ENCODE measurements at places on chromosomes 16 and 17.

- DNase-seq = no peak
Measured at GRCh38 chr16:49986351-49987124, 38.5 kb upstream of the CNEP1R1 start.

DNA sequence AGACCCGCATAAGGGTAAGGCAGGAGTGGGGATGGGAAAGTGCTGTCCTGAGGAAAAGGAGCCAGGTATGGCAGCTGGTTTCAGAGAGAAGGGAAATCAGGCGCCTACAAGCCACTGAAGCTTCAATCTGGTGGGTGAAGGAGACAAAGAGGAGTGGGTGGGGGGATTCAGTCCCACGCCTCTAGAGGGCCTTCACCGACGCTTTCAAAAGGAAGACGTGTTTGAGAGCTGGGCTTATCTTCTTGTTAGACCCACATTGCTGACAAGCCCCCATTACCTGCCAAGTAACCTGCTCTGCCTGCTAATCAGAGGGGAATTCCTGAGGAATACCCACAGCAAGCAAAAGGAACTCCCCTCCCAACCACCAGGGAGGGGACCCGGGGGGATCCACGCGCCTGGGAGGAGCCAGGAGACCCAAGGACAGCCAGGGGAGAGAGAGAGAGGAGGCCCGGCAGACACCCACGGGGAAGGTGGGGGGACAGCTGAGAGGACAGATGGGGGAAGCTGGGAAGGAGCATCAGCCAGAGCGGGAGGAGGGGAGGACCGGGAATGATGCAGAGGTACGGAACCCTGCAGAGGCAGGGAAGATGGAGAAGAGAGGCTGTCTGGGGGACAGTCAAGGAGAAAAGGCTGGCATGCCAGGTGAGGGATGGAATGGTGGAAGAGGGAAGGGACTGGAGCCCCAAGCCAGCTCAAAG lies 1.0 kb downstream of the MTMR4 start:
- DNase-seq = no peak

- DNase-seq = no peak
Measured at GRCh38 chr17:82388922-82389283, 17.3 kb downstream of the UTS2R start.

DNA sequence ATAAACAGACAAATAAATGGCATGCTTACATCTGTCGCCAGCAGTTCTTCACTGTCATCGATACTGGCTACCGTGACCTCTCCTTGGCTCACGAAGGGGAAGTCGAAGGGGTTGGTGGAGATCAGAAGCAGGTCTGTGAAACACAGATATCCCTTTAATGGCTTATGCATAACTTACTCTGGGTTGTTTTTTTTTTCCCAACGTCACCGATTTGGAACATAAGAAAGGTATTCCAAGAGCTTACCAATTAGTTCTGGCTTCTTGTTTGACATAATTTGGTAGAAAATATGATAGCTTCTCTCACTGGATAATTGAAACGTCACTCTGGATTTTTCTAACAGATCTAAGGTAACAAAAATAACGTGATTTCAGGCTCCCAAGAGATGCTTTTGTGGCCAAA lies 18.2 kb downstream of the MYH13 start:
- no peak for DNase-seq

- no peak for DNase-seq
Measured at GRCh38 chr17:83080579-83080857, 1.1 kb downstream of the METRNL start.

- DNase-seq = no peak
Measured at GRCh38 chr16:83579436-83579835, 228.3 kb upstream of the HSBP1 start.

DNA sequence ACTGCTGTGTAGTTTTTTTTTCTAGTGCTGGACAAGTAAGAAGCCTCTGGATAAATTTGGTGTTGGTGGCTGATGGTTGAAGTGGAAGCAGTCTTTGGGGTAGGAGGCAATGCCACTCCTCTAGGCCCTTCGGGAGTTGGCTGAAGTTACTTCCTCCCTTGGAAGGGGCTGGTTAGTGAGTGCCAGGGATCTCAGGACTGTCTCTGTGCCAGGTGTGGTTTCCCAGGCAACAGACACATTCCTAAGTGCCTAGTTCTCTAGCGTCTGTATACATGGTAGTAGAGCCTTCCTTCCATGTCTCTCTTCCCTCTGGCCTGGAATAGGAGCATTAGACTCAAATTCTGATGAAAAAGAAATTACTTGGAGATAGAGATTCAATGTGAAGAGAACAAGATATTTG lies 15.3 kb downstream of the TMEM98 start:
- DNase-seq = no peak
